Stimulated activated CD4-positive, alpha-beta T cell treated with anti-CD3 and anti-CD28 coated beads, Interleukin-4, amount 100 ng/mL, for 48 hours (primary cell): ENCODE measurements at places on chromosomes 2 and 18.

DNA sequence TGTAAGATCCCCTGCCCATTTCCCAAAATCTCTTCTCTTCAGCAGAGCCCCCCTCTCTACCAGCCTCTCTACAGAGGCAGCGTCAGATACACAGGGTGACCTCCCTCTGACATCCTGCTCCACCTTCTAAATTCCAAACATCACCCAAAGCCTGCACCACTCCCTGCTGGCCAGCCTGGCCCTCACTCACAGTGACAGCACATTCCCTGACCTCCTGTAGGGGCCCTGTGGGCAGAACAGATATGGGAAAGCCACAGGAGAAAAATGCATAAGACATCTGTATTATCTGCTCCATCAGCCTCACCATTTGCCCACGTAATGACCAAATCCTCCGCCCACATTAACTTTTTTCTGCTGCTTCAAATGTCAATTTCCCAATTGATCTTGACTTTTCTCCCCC, 40.6 kb downstream of the TRABD2A start:
- no peak for DNase-seq

DNA sequence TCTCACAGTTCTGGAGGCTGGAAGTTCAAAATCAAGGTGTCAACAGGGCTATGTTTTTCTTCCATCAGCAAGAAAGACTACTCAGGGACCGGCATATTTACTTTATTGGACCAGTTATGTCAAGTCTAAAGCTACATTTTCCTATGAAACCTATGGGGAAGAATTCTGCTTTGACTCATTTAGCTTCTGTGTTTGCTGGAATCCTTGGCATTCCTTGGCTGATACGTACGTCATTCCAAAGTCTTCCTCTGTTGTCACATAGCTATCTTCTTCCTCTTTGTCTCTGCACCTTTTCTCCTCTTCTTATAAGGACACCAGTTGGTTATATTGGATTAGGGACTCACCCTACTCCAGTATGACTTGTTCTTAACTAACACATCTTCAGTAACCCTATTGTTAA, 137.4 kb upstream of the FBXO11 start:
- no peak for DNase-seq

GRCh38 chr2:31962757-31963361, 47.9 kb downstream of the MEMO1 start:
- DNase-seq: peak; percentile 47

DNA sequence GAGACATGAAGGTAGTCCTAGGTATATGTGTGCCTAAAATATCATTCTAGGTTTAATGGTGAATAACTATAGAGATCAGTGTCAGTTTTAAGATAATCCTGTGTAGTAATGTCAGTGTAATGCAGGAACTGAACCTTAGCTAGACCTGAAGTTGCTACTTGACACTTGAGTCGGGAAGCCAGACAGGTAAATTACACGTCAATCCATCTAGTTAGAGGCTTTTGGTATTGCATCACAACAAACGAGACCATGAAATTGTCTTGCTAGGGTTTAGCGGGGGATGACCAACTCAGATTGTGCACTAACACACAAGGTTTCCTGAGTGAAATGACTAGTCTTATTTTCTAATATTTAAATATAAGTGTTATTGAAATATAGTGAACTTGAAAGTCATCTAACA, 2.0 kb downstream of the YPEL5 start:
- no peak for DNase-seq

DNA sequence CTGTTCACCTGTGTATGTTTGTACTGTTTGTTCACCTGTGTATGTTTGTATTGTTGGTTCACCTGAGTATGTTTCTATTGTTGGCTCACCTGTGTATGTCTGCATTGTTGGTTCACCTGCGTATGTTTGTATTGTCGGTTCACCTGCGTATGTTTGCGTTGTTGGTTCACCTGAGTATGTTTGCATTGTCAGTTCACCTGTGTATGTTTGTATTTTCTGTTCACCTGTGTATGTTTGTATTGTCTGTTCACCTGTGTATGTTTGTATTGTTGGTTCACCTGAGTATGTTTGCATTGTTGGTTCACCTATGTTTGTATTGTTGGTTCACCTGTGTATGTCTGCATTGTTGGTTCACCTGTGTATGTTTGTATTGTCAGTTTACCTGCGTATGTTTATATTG, 14.6 kb downstream of the ADI1 start:
- DNase-seq: no peak
